ENCODE measurements at places on chromosomes 5 and 9. TPM values are rescaled to one million over a fixed set of nuclear protein-coding genes. Genes with fewer than 3 reads are reported as not detected.

DNA sequence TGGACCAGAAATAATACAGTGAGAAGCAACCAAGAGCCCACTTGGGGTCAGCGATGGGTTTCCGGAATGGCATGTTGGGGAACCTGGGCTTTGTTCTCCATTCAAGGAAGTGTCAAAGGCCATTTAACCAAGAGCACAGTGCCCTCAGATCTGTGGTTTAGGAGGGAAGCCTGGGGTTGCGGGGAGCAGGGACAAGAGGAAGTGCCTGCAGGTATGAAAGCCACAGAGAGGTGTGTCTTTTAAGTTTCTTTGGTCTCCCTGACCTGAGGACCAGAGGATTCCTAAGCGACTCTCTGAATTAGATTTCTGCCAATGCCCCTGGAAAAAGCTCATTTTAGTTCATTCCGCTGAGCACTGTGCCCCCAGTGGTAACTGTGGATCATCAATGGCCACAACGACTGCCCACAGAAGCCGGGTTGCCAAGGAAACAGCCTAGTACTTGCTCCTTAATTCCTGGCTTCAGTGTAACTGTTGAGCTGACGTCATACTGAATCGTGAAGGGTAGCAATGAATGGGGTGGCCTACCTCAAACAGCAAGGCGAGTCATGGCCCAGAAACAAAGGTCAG, 107.3 kb upstream of the SPIN1 start:
- H3K4me1 ChIP-seq = peaks cover 30% of the 10 kb centered on the region
- H3K27ac ChIP-seq = no peak overlapping the region
- peak overlapping the region; percentile 45 for H3K4me3 ChIP-seq
- no peak for DNase-seq
- peaks cover 16% of the 10 kb centered on the region for H3K27me3 ChIP-seq

- no peaks in the 10 kb centered on the region for H3K27me3 ChIP-seq
- no peaks in the 10 kb centered on the region for H3K4me1 ChIP-seq
- no peak overlapping the region for H3K4me3 ChIP-seq
- H3K36me3 ChIP-seq = no peaks in the 10 kb centered on the region
- no peak overlapping the region for H3K27ac ChIP-seq
Measured at GRCh38 chr5:9456435-9457042, 89.3 kb downstream of the SEMA5A start.

DNA sequence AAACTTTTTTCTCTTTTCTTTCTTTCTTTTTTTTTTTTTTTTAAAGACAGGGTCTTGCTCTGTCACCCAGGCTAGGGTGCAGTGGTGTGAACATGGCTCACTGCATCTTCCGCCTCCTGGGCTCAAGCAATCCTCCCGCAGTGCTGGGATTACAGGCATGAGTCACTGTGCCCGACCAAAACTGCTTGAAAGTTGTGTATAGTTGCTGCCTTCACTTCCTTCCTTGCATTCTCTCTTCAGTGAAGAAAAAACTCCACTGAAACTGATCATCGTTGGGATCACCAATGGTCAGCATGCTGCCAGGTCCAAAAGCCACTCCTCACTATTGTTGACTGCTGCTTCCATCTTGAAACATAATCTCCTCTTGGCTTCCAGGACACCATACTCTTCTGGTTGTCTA, 66.6 kb upstream of the CTNNA1 start:
- H3K4me1 ChIP-seq = peaks cover 1% of the 10 kb centered on the region
- no peaks in the 10 kb centered on the region for H3K36me3 ChIP-seq
- no peak for DNase-seq
- H3K4me3 ChIP-seq = no peak overlapping the region
- peaks cover 33% of the 10 kb centered on the region for H3K27me3 ChIP-seq
- no peak overlapping the region for H3K27ac ChIP-seq

- no peak for DNase-seq
- H3K4me3 ChIP-seq = no peak overlapping the region
- peak overlapping the region; percentile 2 for H3K27ac ChIP-seq
- H3K4me1 ChIP-seq = peaks cover 11% of the 10 kb centered on the region
- H3K36me3 ChIP-seq = peaks cover 38% of the 10 kb centered on the region
Measured at GRCh38 chr5:154966081-154966841, 25.4 kb downstream of the MRPL22 start.

TAF1L gene
- total RNA-seq = not detected

GRCh38 chr9:2242831-2243330, 227.7 kb downstream of the SMARCA2 start:
- no peaks in the 10 kb centered on the region for H3K36me3 ChIP-seq
- H3K4me1 ChIP-seq = peaks cover 11% of the 10 kb centered on the region
- H3K4me3 ChIP-seq = peak overlapping the region; percentile 76

- no peaks in the 10 kb centered on the region for H3K36me3 ChIP-seq
- H3K4me1 ChIP-seq = peaks cover 14% of the 10 kb centered on the region
- H3K27ac ChIP-seq = no peak overlapping the region
- H3K4me3 ChIP-seq = no peak overlapping the region
- DNase-seq = no peak
Measured at GRCh38 chr9:99451112-99451606, 229.1 kb downstream of the SEC61B start.

CCNI2 gene
- 7.7 TPM for total RNA-seq

CYSRT1 gene
- total RNA-seq = 0.50 TPM

CDKN2AIPNL gene
- 37.8 TPM for total RNA-seq

TMEM171 gene
- total RNA-seq = not detected

STOML2 gene
- total RNA-seq = 211 TPM

DMRTA1 gene
- not detected for total RNA-seq

SV2C gene
- 0.32 TPM for total RNA-seq

- peak overlapping the region; percentile 55 for H3K4me3 ChIP-seq
- H3K27me3 ChIP-seq = peaks cover 4% of the 10 kb centered on the region
- no peak for DNase-seq
- peaks cover 29% of the 10 kb centered on the region for H3K4me1 ChIP-seq
- H3K27ac ChIP-seq = no peak overlapping the region
- peaks cover 10% of the 10 kb centered on the region for H3K36me3 ChIP-seq
Measured at GRCh38 chr9:134406366-134407120, 80.3 kb downstream of the RXRA start.

DNA sequence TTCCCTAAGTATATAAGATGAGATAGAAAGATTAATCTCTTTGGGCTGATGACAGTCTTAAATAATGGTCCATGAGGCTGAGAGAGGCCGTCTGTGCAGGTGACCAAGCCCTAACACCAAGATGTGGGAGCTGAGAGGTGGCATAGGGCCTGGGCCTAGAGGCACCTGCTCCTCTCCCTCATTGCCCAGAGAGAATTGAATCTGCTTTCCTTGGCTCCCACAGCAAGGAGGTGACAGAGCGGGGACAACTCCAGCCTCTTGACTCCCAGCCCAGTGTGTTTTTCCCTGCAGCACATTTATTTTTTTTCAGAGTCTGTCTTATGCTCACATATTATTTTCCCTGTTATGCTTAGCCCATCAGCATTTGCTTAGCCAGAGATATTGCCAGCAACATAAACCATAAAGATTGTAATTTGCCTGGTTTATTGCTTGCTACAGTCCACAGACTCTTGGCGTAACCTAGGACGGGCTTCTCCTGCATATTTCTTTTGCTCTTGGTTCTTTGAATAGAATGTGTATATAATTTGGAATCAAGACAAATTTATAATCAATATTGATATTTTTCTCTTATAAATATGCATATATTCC, 105.6 kb downstream of the NTRK2 start:
- no peak overlapping the region for H3K27ac ChIP-seq
- H3K27me3 ChIP-seq = no peaks in the 10 kb centered on the region
- H3K36me3 ChIP-seq = no peaks in the 10 kb centered on the region
- DNase-seq = no peak

SPINK9 gene
- not detected for total RNA-seq

MAMDC2 gene
- total RNA-seq = not detected

PCDHB13 gene
- not detected for total RNA-seq

DNA sequence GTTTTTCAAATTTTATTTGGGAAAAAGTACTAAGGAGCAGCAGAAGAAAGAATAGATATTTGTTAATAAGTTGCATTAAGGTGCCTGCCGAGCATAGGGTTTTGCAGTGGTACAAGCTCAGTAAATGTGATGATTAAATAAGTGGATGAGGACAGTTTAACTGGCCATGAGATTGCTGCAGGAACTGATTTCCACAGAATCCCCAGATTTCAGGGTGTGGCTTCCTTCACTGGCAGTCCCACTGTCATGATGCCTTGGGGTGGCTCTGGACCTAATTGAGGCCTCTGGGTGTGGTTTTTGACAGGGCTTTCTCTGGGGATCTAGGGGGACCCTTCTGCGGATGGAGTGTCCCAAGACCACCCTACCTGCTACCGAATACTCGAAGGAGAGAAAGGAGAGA, 1.4 kb downstream of the PHF24 start:
- DNase-seq = no peak
- H3K36me3 ChIP-seq = no peaks in the 10 kb centered on the region
- peaks cover 59% of the 10 kb centered on the region for H3K27me3 ChIP-seq
- no peak overlapping the region for H3K27ac ChIP-seq
- no peak overlapping the region for H3K4me3 ChIP-seq
- H3K4me1 ChIP-seq = peaks cover 24% of the 10 kb centered on the region

DNA sequence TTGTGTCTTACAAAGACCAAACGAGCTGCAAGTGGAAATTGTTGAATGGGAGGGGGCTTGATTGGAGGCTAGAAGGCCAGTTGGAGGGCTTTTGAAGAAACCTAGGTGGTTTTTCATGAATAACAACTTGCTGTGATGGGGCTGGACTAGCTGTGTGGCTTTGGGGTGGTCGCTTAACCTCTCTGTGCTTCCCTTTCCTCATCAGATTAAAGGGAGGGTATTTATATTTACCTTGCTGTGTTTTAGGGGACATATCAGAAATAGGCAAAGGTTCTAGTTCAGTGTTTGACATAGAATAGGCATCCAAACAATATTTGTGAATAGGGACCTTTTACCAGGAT, 74.9 kb downstream of the ZNF618 start:
- H3K4me1 ChIP-seq = no peaks in the 10 kb centered on the region
- H3K4me3 ChIP-seq = no peak overlapping the region
- DNase-seq = no peak
- no peak overlapping the region for H3K27ac ChIP-seq
- H3K27me3 ChIP-seq = no peaks in the 10 kb centered on the region

CXCL14 gene
- total RNA-seq = not detected

CDKN2B-AS1 gene
- 0.82 TPM for total RNA-seq

DNA sequence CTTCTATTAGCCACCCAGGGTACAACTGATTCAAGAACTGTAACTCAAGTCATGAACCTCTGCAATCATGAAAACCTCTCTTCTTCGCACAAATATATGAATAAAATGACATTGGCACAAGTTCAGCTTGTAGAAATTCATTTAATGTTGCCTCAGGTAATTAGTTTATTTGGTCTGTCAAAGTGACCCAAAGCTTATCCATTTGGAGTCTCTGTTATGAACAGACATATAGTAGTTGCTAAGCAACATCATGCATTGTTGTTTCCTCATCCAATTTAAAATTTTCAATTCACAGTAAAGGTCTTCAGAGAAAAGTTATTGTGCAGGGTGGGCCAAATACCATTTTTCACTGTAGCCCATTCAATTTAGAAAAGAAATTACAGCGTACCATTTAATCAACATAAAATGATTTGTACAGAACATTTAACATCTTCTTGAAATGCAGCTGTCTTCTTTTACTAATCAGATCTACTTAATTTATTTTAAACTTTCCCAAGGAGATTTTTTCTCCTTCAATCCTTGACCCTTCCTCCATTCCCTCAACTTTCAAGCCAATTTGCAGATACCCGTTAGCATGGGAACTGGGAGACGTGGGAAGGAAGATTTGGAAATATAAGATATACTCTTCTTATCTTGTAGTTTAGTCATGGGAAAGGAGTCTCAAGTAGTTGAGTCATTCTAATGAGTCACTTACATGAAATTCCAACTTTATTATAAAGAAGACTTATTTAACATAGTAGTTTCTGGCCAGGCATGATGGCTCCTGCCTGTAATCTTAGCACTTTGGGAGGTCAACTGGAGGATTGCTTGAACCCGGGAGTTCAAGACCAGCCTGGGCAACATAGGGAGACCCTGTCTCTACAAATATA, 231.3 kb downstream of the ATPSCKMT start:
- DNase-seq = no peak
- no peaks in the 10 kb centered on the region for H3K4me1 ChIP-seq
- no peak overlapping the region for H3K27ac ChIP-seq
- H3K36me3 ChIP-seq = no peaks in the 10 kb centered on the region
- no peaks in the 10 kb centered on the region for H3K27me3 ChIP-seq
- H3K4me3 ChIP-seq = no peak overlapping the region

SCGB3A2 gene
- not detected for total RNA-seq

TRIM41 gene
- 33.0 TPM for total RNA-seq

PCDHB16 gene
- not detected for total RNA-seq

DNA sequence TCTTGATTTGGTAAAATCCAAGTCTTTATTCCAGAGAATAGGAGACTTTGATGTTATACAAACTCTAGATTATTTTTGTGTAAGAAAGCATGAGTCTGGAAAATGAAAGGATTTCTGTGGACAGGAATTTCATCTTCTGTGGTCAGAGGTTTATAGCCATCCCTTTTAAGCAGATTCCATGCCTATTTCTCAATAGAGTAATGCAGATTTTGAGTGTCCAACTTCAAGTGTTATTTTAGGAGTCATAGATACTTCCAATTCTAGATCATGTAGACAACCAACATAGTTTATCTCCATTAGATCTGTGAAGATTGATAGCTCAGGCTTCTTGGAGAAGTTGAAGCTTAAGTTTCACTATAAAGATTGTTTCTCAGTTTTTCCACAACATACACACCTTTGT, 379.7 kb downstream of the PSAT1 start:
- H3K4me1 ChIP-seq = no peaks in the 10 kb centered on the region
- H3K4me3 ChIP-seq = no peak overlapping the region
- H3K27ac ChIP-seq = no peak overlapping the region
- no peak for DNase-seq

PHF24 gene
- total RNA-seq = 0.11 TPM

TMEM252 gene
- not detected for total RNA-seq

GRCh38 chr5:58932057-58932612, 349.3 kb downstream of the RAB3C start:
- peaks cover 13% of the 10 kb centered on the region for H3K27me3 ChIP-seq
- DNase-seq = no peak
- peaks cover 13% of the 10 kb centered on the region for H3K4me1 ChIP-seq

GRCh38 chr5:65307088-65307487, 174.6 kb downstream of the ADAMTS6 start:
- H3K27me3 ChIP-seq = no peaks in the 10 kb centered on the region
- H3K4me3 ChIP-seq = no peak overlapping the region
- DNase-seq = no peak
- H3K27ac ChIP-seq = no peak overlapping the region
- H3K36me3 ChIP-seq = no peaks in the 10 kb centered on the region

DNA sequence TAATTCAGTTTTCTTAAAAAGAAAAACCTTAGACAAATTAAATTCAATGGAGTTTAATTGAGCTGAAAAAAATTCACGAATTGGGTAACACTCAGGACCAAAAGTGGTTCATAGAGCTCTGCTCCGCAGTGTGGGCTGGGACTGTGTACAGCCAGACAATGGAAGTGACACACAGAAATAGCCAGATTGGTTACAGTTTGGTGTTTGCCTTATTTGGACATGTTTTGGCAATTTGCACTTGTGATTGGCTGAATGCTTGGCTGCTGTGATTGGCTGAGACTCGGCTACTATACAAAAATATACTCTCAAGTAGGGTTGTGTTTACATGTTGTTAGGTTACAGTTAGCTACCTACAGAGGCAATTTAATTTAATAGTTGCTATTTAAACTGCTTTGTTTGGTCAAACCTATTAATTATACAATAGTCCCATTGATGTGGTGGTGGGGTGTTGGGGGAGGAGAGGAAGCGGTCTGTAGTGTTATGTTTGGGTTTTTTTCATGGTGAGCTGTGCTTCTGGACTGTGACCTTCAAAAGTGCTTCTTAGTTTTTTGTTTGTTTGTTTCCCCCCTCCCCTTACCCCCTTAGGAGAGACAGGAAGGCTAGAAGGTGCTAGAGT, 95.2 kb downstream of the CNTLN start:
- H3K4me1 ChIP-seq = no peaks in the 10 kb centered on the region
- no peaks in the 10 kb centered on the region for H3K27me3 ChIP-seq
- no peak for DNase-seq
- H3K4me3 ChIP-seq = no peak overlapping the region
- H3K27ac ChIP-seq = no peak overlapping the region
